ENCODE measurements at places on chromosomes 2 and 18.

DNA sequence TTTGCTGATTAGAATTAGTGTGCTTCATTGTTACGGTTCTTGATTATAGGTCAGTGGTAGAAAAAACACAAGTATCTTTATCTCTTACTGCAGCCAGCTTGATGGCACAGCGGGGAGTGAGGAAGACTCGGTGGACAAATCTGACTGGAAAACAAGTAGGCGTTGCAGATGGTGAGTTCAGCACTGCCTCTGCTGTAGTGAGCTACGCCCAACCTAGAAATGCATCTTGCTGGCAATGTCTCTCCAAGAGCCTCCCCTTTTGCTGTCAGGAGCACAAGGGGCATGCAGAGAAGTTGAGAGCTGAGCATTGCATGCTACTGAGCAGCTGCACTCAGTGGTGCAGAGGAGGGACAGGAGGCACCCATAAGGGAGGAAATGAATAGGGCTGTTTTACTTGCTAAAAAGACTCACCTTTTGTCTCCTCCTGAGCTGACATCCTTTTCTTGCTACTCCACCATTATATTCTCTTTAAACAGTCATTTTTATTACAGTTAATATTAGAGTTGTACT lies 977.3 kb upstream of the ACVR2A start:
- no peak for DNase-seq

- DNase-seq, result no peak
Measured at GRCh38 chr2:12287220-12287751, 429.4 kb upstream of the TRIB2 start.

GRCh38 chr2:204842068-204842467 lies 296.8 kb downstream of the PARD3B start:
- no peak for DNase-seq

- DNase-seq, result no peak
Measured at GRCh38 chr2:62177392-62178049, 18.4 kb upstream of the B3GNT2 start.

DNA sequence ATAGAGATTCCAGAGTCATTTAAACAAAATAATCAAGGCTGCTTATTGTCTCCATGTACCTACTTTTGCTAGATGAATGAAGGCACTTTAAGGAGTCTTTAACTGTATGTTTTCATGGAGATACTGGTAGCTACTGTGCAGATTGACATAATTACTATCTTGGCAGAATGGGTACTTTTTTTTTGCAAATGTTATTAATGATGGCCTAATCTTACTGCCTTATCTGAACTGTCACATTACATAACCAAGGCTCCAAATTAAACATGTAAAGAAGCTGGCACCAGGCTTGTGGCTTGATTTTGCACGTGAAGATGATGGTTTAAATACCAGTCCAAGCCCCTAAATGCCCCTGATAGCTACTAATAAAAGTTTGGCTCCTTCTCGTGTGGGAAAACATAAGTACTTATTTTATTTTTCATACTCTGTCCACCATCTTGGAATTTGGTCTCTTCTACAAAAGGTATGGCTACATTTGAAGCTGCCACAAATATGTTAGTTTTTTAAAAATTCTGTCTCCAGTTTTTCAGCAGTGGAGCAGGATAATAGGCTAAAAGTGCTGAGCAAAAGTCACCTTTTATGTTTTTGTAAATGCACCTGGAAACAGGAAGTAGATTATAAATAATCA lies 4.1 kb downstream of the TRIB2 start:
- no peak for DNase-seq

DNA sequence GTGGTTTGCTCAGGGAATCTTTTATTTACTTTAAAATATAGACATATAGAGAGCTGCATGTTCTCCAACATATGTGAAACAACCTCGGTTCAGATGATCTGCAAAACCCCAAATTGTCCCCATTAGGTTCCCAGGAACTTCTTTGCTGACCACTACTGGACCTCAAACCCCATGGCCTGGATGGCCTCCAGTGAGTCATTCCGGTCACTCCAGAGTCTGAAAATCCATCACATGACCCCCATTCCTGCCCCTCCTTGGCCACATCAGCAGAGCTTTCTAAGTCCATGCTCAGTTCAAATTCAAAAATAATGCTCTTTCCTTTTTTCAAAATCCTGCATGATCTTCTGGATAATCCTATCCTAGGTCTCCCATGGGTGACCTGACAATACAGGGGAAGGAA lies 271.0 kb downstream of the TNS1 start:
- DNase-seq, result no peak

DNA sequence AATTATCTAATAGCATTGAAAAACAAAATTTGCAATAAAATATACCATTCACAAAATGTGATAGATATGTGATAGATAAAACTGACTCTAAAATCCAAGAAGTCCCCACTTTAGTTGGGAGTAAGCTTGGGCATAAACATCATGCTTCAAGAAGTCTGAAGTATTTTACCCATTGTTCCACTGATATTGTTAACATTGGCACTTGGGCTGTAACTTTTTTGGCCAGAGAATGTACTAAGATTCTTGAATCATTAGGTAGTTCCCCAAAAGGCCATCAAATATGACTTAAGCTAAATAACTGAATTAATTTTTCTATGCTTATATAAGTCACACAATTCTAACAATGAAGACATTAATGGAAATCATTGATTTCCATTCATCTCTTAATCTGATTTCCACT lies 413.6 kb downstream of the CDH2 start:
- DNase-seq, result no peak

- no peak for DNase-seq
Measured at GRCh38 chr2:212618636-212619035, 80.0 kb upstream of the ERBB4 start.

GRCh38 chr2:203819434-203820133 lies 48.0 kb upstream of the CTLA4 start:
- DNase-seq, result no peak
